ENCODE measurements at places on chromosomes 2 and 18.

GRCh38 chr2:175168564-175168945 is 552 bp upstream of the ATF2 start:
- no peak for DNase-seq

- DNase-seq = no peak
These were observed 1.6 kb upstream of the KLF7 start for GRCh38 chr2:207167099-207167923.

- no peak for DNase-seq
These were observed 34.7 kb upstream of the ADAM23 start for GRCh38 chr2:206408323-206409320.

DNA sequence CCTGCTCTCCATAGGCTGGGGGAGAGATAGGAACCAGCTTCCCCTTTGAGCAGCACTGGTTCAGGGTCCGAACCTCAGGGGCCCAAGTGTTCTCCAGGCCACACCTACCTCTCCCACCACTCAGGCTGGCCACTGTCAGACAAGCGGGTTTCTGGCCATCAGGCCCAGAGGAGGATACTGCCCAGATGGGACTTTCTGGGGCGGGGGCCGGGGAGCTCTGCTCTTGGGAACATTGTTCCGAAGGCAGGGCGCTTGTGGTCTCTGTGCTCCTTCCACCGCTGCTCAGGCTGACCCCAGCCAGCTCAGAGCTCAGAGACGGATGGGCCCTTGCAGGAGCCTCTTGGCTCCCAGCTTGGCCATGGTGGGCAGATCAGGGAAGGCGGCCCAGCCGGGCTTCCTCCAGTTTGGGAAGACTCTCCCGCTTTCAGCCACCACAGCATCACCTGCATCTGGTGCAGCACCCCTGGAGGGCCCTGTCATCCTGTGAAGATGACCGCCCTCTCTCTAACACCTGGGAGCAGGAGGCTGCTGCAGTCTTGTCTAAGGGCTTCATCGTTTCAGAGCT is 5.2 kb upstream of the TRAF3IP1 start:
- no peak for DNase-seq

GRCh38 chr2:238094438-238095022 is 5.6 kb upstream of the ESPNL start:
- no peak for DNase-seq

DNA sequence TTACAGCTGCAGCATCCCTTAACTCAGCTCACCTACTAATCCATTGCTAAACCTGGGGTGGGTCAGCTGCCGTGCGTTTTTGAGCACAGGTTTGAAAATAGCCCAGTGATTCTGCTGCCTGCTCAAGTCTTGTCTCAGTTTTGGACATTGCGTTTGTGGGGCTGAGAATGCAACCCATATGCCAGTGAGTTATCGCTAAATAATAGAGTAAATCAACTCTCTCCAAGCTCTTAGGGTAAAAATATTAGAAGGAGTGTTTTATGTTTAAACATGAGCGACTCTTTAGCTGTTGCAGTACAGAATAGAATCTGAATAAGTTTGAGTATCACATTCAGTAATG is 2.1 kb downstream of the TSHZ1 start:
- no peak for DNase-seq

GRCh38 chr2:20314562-20315501 is 35.8 kb downstream of the PUM2 start:
- no peak for DNase-seq

GRCh38 chr2:232859385-232859916 is 10.6 kb upstream of the SNORC start:
- no peak for DNase-seq

DNA sequence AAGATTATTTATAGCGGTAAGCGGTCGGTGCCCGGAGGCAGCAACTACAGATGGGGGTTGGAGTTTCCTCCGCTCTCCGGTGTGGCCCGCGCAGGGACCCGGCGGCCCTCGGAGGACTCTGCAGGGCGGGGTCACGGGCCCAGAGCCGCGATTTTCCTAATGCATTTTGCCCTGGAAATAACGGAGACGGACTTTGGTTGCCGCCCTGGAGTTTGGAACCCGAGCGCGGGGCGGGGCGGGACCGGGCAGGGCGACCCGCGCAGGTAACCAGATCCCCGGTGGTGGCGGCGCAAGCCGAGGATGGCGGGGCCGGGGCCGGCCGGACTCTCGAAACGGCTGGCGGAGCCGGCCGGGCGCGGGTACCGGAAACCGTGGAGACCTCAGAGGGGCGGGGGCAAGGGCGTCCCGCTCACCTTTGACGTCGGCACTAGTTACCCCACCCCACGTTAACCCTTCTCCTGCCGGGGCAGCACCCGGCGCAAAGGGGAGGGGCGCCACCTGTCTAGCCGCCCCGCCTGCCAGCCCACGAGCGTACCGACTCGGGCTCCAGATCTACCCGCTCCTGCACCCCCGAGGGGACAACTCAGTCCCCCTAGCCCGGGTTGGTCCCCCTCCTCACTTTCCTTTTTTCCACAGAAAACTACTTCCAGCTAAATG is 2.9 kb downstream of the CYP26B1 start:
- DNase-seq = no peak

Measured in urinary bladder (tissue), 4 donors.